Activated CD4-positive, CD25-positive, alpha-beta regulatory T cell treated with anti-CD3 and anti-CD28 coated beads, Interleukin-2, amount 50 U/mL, for 24 hours (primary cell): ENCODE measurements at places on chromosomes 1 and 21.

DNA sequence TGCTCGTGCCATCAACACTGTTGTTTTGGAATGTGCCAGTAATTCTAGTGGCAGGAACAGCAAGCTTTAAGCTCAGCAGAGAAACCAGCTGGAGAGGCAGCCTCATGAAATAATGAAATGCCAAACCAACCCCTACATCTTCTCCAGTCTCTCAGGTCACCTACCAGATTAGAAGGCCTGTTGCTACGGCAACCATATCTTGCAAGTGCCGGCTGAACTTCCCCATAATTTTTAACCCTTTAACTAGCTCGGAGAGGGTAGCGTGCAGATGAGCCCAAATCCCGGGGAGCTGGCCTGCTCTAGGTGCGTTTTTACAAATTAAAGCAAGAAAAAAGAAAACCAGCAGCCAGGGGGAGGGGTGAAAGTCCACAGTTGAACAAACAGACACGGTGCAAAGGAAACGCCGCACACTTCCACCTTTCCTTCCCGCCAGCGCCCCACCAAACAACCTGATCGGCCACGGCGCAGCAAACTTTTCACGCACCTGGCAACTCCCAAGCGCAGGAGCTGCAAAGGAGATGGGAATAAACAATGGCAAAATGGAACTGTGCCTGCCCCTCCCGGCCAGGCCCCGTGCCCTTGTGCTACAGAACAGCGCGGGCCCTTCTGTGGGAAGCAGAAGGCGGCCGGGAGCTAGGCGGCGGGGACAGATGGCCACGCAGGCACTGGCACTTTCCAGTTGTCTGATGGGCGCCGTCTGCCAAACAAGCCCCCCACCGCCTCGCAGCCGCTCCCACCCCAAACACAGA is 50.1 kb downstream of the SSBP3 start:
- ATAC-seq = no peak

- no peak for ATAC-seq
Observed at GRCh38 chr1:186722711-186723309, 42.6 kb upstream of the PTGS2 start.

GRCh38 chr1:68401506-68401905 is 48.2 kb downstream of the RPE65 start:
- no peak for ATAC-seq

DNA sequence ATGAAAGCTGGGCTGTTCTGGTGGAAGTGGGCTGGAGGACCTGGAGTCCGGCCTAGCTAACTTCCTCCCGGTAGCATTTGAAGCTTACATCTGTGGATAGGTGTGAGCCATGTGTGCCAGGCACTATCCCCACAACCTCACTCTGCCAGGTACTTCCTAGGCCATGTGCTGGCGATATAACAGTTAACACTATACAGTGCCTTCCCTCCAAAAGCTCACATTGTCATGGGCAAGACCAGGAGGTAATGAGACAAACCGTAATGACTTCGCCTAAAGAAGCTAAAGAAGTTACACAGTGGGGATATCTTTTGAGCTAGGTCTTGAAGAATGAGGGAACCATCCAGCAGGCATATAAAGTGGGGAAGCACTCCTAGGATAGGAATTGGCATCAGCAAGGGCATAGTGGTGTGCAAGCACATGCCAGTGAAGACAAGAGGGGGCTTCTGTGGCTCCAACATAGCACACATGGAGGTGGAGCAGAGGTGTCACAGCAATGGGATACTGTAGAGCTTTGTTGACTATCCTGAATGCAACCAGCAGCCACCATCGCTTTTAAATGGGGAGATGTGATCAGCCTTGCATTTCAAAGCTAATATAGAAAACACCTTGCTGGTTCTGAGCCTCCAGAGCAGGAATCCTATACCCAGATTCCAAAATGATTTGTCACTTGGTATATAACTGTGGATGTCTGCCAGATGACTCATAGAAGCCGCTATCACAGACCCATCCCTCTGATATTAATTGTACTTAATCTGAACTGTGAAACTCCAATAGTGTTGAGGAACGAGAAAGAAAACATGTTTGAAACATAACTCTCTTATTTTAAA is 466.3 kb downstream of the LMO4 start:
- ATAC-seq = no peak

- ATAC-seq = no peak
Observed at GRCh38 chr1:66438062-66438461, 95.9 kb upstream of the SGIP1 start.

DNA sequence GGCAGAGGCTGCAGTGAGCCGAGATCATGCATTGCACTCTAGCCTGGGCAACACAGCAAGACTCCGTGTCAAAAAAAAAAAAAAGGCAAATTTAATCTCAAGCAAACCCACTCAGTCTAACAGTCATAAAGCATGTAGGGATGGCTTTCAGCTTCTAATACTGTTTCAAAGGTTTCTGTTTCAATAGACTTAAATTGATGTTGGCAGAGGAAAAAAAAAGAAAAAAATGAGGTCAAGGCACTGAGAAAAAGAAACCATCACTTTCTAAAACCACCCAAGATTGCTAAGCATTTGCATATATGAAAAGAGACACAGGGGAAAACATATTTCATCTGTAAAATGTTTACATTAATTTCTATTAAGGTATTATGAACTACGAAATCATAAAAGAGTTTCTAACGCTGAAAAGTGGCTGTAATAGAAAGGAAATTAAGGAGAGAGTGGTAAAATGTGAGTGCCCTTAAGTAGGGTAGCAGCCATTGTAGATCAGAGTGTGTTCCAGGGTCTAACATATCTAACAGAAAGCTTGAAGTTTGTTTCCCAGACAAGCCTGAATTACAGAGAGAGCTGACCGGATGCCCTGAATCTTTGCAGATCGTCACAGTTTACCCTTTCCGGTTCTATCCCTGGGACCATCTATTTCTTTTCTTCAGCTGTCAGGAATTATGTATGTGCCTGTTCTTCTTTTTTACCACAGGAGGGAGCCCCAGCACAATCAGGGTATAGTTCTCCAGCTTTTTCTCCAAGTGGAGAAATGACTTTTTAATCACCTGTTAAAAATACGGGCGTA is 70.0 kb downstream of the PLD5 start:
- no peak for ATAC-seq

GRCh38 chr1:78292361-78292760 is 198.4 kb upstream of the PTGFR start:
- no peak for ATAC-seq

- peak; percentile 61 for ATAC-seq
Observed at GRCh38 chr1:110647254-110647891, 27.4 kb downstream of the KCNA3 start.

DNA sequence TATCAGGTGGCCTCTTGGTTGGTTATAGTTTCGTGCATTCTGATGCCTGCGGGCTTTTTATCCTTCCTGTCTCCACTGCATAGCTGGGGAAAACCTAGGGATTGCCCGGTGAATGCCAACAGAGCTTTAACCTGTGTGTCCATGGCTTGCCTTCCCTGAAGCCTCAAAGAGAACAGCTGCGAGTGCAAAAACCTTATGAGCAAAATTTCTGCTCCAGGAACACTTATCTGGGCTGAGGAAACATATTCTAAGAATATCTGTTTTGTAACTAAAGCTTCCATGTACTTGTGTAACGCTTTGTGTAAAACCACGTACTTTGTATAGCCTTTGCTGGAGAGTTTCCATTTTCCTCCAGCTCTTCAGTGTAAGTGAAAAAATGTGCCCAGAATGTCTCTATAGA is 7.2 kb downstream of the CNST start:
- no peak for ATAC-seq

DNA sequence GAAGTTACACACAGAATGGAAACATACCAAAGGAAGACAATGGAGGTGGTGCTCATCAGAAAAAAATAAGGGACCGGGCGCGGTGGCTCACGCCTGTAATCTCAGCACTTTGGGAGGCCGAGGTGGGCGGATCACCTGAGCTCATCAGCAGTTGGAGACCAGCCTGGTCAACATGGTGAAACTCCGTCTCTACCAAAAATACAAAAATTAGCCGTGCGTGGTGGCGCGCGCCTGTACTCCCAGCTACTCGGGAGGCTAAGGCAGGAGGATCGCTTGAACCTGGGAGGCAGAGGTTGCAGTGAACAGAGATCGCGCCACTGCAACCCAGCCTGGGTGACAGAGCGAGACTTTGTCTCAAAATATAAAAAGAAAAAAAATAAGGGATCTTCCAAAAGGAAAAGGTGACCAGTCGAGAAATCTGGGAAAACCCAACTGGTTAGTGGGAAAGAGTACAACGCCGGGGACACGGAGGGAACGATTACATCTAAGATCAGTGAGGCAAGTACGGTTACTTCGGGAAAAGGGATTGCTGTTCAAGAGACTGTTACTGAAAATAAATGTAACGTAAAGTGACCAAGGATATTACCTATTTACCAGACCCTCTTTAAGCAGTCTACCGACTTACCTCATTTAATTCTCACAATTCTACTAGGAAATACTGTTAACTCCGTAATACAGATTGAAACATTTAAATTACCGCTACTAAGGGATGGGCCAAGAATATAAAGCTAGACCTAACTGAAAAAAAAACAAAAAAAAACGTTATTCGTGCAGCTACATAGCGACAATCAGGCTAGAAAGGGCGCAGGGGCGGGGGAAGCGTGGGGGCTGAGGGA is 822 bp downstream of the CCT3 start:
- no peak for ATAC-seq

DNA sequence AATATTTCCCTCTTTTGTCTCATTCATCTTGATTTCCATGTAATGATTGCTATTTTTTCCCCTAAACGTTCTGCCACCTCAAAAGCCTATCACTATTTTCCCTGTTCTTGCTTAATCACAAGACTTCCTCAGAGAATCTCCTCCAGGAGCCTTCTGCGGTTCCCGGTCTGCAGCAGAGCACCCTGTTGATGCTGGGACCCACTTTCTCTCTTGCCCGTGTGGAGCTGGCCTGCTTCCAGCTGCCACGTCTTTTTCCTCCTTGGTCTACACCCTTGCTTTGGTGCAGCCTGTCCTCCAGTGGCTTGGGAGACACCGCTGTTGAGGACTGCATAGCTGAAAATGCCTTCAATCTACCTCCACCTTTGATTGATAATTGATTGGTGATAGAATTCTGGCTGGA is 70.0 kb upstream of the COA6 start:
- no peak for ATAC-seq

GRCh38 chr1:43466403-43466802 is 12.7 kb upstream of the HYI start:
- no peak for ATAC-seq

- no peak for ATAC-seq
Observed at GRCh38 chr1:210598135-210598652, 269.5 kb downstream of the HHAT start.

DNA sequence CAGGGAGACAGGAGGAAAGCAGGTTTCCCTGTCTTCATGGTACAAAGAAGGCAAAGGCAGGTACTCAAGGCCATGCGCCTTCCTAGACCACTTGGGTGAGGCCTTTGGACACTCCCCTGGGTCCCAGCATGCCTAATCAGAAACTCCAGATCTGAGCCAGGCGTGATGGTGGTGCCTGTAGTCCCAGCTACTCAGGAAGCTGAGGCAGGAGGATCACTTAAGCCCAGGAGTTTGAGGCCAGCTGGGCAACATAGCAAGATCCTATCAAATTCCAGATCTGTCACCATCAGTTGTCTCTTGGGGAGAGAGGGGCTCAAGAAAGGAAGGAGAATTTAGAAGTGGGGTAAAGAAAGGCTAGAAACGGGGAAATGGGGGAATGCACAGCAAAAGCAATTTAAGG is 96.3 kb upstream of the SLC25A33 start:
- no peak for ATAC-seq

GRCh38 chr1:23402286-23403037 is 22.1 kb downstream of the TCEA3 start:
- no peak for ATAC-seq

- no peak for ATAC-seq
Observed at GRCh38 chr21:23130308-23130707, 2132.1 kb downstream of the NCAM2 start.

- no peak for ATAC-seq
Observed at GRCh38 chr1:241895013-241895412, 47.0 kb downstream of the EXO1 start.

DNA sequence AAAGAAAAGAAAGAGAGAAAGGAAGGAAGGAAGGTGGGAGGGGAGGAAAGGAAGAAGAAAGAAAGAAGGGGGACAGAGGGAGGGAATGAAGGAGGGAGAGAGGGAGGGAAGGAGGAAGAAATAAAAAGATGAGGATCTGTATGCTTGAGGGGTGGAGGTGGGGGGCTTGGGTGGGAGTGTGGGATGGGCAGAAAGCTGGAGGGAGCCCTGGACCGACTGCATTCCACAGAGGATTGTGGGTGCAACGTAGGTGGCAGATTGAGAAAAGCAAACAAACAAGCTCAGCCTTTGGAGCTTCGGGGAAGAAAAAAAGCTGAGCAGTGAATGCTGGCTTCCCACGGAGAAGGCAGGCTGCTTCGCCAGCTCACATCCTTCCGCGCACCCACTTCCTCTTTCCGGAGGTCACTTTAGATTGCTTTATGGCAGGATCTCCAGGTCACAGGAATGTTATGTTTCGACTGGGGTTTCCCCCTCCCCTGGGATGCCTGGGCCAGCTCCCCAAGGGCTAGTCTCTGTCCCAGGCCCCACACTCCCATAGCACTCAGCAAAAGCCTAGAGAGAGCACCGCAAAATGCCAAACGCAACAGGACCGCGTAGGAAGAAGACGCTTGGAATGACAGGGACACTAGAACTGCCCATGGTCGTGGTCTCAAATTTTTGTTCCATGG is 20.7 kb upstream of the LGALS8 start:
- no peak for ATAC-seq

DNA sequence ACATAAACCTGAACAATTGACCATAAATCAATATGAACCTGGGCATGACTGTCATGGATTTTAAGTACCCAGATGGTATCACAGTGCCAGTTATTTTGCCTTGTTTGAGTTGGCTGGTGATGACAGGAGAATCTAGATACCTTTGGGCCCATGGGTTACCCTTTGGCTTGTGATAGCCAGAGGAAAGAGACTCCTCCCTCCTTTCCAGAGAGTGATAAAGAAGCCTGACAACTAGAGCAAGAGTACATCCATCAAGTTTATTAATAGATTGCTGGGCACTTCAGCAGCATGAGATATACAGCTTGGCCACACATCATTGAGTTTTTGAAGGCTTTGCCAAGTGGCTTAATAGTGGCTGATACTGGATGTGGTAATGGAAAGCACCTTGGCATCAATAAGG is 6.6 kb upstream of the FMO3 start:
- ATAC-seq = no peak
